Dermis microvascular lymphatic vessel endothelial cell (primary cell): ENCODE measurements at places on chromosomes 5 and 9.

DNA sequence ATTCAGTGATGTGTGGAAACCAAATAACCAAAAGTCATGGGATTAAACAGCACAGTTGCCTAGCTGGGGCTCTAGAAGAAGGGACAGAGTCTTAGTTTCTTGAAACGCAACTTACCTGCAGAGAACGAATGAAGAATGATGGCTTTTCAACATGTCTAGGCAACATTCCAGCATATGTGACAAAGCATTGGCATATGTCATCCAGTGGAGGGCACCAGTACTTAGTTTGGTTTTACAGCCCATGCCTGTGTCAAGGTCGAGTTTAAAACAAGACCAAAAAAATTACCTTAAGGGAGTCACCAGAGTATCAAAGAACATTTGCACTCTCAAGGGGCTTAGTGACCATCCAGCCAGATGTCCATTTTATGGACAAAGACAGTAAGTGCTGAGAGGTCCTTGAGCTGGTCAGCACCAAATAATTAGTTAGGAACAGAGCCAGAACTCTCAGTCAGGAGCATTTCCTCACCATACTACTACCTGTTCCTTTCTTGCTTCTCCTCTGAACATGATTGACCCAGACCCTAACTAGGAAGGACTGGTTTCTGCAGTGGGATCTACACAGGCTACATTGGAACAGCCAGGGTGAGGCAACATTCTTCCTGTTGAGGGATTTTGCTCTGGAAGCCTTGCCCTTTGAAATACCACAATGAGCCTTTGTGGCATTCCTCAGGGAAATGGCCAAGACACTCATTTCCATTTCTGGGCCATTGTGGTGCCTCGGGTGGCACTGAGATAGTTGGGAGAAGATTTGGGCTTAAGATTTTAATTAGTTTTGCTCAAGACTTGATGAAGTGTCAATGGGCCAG is 75.4 kb upstream of the ANKH start:
- DNase-seq, result peak; percentile 41

- no peak for DNase-seq
Observed at GRCh38 chr9:2913026-2913425, 69.1 kb upstream of the PUM3 start.

GRCh38 chr5:111997711-111998110 is 240.7 kb upstream of the NREP start:
- DNase-seq, result no peak

GRCh38 chr9:137255448-137256114 is 454 bp downstream of the NELFB start:
- peak; percentile 40 for DNase-seq
